Stimulated activated CD8-positive, alpha-beta memory T cell treated with anti-CD3 and anti-CD28 coated beads, Interleukin-7, amount 100 ng/mL, for 1 hour (primary cell): ENCODE measurements at places on chromosomes 16 and 17.
A peak's percentile ranks its signal among the peaks of the same experiment; 100 is the strongest.

DNA sequence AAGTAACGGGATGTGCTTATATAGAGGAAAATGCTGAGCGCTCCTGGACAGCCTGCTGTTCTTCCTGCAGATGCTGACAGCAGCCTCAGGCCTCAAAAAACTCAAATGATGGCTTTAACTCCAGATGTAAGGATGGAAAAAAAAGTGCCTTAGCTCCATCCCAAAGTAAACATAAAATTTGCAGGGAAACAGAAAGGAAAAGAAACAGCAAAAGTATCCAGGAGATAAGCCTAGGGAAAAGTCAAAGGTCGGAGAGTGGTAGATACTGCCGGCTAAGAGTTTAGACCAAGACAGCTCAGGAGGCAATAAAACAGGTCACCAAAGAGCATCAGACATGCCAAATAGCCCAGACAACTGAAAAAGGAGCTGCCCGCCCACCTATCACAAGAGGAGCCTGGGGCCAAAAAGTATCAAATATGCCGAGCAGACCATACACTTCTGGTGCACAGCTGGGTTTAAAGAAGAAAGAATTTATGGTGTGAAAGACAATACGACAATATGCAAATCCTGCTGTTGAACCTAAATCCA lies 6.9 kb downstream of the KRT31 start:
- no peak for DNase-seq

GRCh38 chr17:15238676-15239422 lies 26.3 kb downstream of the PMP22 start:
- no peak for DNase-seq

DNA sequence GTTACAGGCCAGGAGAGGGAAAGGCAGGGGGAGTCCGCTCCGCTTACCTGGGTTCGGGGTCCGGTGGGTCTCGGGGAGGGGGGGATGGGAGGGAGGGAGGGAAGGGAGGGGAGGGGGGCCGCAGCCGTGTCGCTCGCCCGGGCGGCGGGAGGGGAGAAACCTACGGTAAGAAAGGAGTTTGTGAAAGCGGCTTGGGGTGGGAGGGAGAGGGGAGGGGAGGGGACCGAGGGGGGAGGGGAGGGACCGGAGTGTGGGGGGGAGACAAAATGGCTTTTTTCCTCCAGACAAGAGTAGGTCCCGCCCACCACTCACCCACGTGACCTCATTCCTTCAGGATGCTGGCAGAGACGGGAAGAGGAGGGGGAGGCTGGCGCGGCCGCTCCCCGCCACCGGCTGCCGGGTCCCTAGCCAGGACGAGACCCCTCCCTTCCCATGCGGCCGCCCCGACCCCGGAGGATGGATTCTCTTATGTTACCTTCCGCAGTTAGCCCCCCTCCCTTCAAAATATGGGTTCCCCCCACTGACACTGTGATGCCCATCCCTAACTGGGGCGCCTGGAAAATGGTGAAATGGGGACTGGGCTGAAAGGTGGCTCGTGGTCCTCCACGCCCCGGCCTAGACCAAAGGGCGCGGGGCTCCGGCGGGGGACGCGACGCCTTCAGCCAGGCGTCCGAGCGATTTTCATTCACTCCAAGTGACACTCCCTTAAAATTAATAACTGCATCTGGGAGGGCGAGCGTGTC lies at the start of gene PCGF2:
TSS of gene PCGF2 (minus strand) at position 188 of the 743 bp plus-strand sequence. CDS start 7,934 bp downstream, outside the sequence.
- DNase-seq: no peak

DNA sequence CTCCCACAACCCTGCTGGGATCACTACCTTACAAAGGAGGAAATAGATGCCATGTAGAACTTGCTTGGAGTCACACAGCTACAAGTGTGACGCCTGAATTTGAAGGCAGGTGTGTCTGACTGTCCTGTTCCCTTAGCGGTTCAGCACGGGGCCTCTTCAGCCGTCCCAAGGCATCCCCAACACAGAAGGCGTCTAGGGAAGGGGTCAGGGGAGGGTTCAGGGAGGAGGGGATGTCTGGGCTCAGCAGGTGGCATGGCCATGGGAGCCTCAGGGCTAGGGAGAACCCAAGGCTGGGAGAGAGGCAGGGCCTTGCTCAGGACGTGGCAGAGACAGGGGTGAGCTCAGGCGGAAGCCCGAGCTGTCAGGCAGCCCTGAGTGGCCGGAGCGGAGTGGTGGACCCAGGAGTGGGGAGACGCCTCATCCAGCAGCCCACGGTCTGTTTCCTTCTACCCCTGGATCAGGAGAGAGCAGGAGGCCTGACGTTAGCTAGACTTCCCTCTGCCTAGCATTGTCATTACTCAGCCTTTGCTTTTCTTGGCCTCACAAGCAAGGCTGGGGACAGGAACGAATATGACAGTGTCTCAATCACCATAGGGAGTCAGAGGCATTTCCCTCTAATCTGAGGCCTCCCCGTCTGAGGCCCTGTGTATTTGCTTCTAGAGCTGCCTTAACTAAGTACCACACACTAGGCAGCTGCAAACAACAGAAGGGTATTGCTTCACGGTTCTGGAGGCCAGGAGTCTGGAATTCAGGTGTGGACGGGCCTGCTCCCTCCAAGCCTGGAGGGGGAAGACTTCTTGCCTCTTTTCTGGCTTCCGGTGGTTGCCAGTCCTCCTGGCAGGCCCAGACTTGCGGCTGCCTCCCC lies 31.3 kb upstream of the ANKRD40CL start:
- DNase-seq: no peak

DNA sequence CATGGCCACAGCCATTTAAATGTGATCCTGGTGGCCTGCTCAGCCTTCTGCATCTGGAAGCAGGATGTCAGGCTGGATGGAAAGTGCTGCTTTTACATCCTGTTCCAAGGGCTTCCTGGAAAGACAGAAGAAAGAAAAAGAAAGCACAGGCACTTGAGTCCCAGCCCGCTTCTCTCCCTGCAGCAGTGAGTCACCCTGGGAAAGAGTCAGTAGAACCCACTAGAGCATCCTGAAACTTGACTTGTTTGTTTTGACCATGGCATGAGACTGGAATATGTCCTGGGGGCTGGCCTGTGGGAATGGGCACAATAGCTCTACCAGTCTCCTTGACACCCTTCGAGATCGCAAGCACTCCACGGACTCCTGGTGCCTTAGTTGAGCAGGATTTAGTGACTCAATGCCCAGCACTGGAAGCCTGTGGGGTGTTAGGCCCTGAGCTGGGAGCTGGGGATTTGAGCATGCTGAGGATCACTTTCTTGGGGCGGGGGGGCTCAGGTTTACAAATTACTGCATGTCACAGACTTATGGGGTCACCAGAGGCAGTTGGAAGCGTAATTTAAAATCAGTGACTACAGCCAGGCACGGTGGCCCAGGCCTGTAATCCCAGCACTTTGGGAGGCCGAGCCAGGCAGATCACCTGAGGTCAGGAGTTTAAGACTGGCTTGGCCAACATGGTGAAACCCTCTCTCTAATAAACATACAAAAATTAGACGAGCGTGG lies 22.1 kb upstream of the GNA13 start:
- DNase-seq: no peak

DNA sequence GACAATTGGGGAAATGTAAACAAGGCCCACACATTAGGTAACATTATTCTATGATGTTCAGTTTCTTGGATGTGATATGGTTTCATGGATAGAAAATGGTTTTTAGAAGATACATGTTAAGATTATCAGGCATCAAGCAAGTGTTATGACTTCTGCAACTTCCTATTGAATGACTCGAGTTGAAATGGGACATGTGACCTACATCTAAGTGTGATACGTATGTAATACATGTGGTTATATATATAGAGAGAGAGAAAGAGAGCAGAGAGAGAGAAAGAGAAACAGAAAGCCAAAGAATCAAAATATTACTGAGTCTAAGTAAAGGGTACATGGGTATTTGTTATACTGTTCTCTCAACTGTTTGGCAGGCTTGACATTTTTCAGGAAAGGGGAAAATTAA lies 1.7 kb downstream of the TMEM170A start:
- no peak for DNase-seq

GRCh38 chr17:79871131-79871530 lies 31.9 kb upstream of the CBX4 start:
- DNase-seq: no peak

GRCh38 chr17:40329839-40330794 lies 21.1 kb downstream of the RARA start:
- DNase-seq: no peak

DNA sequence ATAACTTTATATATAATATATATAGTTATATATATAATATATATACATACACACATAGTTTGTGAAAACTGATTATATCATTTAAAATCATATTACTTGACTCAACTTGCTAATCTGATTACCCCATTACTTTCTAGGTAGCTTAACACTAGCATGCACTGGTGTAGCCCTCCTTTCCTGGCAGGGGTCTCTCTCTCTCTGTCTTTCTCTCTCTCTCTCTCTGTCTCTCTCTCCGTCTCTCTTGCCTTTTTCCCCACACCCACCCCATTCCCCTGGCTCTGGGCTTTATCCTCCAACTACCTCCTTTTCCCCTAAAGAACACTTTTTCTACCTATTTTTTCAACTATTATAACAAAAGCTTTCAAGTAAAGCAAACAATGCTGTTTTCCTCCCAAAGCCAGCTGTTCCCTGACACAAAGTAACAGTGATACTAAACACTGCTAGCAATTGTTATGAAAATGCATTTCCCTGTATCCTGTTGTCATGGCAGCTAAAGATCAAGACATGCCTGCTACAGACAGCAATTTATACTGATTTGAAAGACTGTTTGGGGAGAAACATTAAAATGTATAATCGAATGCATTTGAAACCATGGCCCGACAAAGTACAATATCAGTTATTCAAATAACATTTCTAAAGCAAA lies 89.4 kb downstream of the CHD9NB start:
- no peak for DNase-seq

GRCh38 chr16:87392821-87393679 lies 914 bp downstream of the MAP1LC3B start:
- DNase-seq: no peak

DNA sequence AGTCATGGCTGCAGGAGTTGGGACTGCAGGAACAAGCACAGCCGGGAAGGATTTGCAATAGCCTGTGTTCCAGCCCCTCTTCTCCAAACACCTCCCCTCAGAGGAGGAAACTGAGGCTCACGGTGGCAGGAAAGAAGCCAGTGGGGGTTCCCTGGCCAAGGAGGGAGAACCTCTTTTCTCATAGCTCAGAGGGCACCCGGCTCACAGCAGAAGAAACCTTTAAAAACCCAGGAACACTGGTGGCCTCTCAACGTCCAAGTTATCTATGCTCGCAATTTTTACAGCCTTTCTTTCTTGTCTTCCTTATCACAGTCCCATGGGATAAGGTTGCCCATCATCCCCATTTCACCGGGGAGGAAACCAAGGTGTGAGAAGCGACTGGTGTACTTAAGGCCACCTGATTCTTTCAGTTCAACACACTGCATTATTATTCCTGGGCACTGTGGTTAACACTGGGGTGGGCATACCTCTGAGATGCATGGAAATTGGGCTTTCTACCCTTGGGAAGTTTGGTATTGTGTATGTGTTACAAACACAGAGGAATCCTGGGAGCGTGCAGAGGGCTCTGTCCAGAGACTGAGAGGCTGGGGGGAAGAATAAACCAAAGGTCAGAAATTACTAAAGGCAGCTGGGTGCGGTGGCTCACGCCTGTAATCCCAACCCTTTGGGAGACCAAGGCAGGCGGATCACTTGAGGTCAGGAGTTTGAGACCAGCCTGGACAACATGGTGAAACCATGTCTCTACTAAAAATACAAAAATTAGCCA lies 791 bp upstream of the ZNF629 start:
- DNase-seq: no peak

DNA sequence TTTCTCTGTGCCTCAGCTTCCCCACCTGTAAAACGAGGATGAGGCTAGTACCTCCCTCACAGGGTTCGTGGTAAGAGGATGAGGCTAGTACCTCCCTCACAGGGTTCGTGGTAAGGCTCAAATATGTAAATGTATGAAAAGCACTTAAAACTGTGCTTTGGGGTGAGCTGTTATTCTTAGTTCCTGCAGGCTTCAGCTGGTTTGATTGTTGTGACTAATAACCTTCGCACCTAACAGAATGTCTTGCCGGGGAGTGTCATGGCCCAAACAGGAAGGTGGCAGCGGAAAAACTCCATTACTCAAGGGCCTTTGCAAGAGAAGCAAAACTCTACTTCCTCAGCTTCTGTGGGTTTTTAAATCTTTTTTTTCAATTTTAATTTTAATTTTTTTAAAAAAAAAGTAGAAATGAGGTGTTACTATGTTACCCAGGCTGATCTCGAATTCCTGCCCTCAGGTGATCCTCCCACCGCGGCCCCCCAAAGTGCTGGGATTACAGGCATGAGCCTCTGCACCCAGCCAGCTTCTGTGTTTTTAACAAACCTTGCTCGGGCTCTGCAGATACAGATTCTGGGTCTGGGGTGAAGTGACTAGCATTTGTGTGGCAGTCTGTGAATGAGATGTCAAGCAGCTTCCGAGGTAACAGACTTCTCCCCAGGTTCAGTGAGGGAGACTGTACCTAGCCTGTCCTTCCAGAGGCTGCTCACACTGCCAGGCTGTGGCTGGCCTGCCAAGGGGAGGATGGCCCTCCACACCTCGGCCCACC lies 103.0 kb downstream of the RAB11FIP4 start:
- DNase-seq: peak; percentile 45

DNA sequence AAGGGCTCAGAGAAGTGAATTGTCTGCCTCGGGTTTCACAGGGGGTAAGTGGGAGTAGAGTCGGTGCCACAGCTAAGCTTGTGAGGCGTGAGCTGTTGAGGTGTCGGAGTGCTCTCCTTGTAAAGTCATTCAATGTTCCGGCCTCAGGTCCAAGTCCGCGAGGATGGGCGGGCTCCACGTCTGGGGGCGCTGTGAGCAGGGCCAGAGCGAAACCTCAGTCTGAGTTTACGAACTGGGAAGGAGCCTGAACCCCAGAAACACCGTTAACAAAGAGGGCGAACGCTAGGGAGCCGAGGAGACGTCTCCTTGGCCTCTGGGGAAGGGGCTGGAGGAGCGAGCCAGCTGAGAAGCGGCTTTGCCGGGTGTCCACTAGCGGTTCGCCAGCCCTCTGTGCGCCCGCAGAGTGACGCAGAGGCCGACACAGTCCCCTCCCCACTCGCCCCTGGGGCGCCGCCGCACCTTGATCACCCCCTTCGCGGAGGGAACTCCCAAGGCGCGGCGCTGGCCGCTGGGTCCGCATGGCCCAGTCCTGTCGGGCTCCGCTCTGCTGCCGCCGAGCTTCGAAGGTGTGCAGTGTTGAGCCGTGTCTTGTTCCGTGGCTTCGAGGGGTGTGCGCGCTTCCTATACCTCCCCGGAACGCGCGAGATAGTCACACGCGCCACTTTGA lies 4.9 kb downstream of the IRX3 start:
- DNase-seq: no peak

- DNase-seq: no peak
Observed at GRCh38 chr17:74919440-74920305, 3.4 kb downstream of the USH1G start.

GRCh38 chr16:63703612-63704011 lies 1418.3 kb downstream of the CDH11 start:
- DNase-seq: no peak

DNA sequence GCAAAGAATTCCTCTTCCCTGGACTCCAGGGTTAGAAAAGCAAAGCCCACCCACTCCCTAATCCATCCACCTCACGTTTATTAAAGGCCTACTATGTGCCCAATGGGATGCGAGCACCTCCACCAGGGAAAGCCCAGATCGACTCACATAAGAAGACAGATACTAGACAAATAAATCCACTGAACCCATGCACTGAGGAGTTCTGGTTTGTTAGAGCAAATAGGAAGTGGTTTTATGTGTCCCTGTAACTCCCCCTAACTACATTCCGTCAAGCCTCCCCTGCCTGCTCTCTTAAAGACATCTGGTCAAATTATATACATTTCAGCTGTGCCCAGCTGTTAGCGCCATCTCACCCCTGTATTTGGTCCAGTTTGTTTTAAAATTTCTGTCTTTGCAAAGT lies 218.5 kb upstream of the RPL38 start:
- no peak for DNase-seq
